Progenitor cell of endocrine pancreas (in vitro differentiated cells): ENCODE measurements at places on chromosomes 16 and 17.

DNA sequence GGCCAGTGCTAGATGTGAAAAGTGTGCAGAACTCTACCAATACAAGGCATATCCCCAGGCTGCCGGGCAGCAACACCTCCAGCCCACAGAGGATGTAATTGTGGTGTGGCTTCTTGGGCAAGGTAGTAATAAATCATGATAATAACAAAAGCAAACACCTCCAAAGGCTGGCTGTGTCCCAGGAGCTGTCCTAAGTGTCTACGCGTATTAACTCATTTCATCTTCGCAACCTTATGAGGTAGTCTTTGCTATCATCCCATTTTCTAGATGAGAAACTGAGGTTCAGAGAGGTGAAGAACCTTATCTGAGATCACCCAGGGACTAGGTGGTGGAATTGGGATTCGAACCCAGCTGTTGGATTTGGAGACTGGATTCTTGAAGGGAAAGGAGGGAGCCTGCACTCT lies 5.3 kb downstream of the PDK2 start:
- no peak overlapping the region for H3K27ac ChIP-seq
- peaks cover 6% of the 10 kb centered on the region for H3K36me3 ChIP-seq
- no peaks in the 10 kb centered on the region for H3K27me3 ChIP-seq
- H3K4me3 ChIP-seq, result no peak overlapping the region

DNA sequence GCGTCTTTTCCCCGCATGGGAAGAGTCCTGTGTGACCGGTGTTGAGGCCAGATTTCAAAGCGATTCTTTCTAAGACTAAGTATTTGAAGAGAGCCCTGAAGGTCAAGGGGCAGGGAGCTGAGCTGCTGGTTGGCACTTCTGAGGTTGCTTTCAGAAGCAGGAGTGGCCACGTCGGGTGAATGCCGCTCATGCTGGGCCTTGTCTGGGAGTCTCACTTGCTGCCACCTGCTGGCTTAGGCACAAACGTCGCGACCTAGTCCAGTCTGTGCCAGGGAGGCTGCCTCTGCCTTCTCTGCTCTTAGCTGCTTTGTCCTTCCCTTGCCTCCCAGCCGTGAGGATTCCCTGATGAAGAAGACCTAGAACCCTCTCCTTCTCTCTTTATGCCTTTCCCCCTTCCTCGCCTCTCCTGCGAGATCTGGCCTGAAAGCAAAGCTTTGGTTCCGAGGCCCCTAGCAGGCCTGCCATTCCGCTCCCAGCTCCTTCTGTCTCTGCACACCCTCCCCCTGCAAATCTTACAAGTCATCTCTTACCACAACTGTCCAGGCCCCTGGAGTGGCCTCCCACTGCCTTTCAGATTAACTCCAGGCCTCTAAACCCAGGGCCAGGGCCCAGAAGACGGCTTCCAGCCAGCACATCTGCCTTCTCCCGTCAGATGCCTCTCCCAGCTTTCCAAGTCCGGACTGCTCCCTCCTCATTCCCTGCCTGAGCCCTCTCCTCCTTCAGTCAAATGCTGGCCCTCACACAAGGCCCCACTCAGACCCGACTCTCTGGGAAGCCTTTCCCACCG lies 11.4 kb downstream of the CTNS start:
- H3K27me3 ChIP-seq, result no peaks in the 10 kb centered on the region
- peaks cover 3% of the 10 kb centered on the region for H3K4me1 ChIP-seq
- no peak overlapping the region for H3K4me3 ChIP-seq

GRCh38 chr17:27106347-27106981 lies 187.4 kb upstream of the WSB1 start:
- H3K27ac ChIP-seq, result no peak overlapping the region
- no peak overlapping the region for H3K4me3 ChIP-seq
- no peaks in the 10 kb centered on the region for H3K36me3 ChIP-seq
- DNase-seq, result no peak
- H3K4me1 ChIP-seq, result no peaks in the 10 kb centered on the region

- H3K36me3 ChIP-seq, result peaks cover 22% of the 10 kb centered on the region
- no peaks in the 10 kb centered on the region for H3K27me3 ChIP-seq
- no peaks in the 10 kb centered on the region for H3K4me1 ChIP-seq
- no peak overlapping the region for H3K27ac ChIP-seq
- no peak for DNase-seq
Observed at GRCh38 chr16:56506941-56507340, 12.9 kb downstream of the BBS2 start.

GRCh38 chr16:68287276-68288251 lies 23.2 kb downstream of the SLC7A6OS start:
- peaks cover 2% of the 10 kb centered on the region for H3K36me3 ChIP-seq
- no peak overlapping the region for H3K4me3 ChIP-seq
- DNase-seq, result no peak
- H3K27ac ChIP-seq, result no peak overlapping the region
- peaks cover 2% of the 10 kb centered on the region for H3K4me1 ChIP-seq
- H3K27me3 ChIP-seq, result no peaks in the 10 kb centered on the region

DNA sequence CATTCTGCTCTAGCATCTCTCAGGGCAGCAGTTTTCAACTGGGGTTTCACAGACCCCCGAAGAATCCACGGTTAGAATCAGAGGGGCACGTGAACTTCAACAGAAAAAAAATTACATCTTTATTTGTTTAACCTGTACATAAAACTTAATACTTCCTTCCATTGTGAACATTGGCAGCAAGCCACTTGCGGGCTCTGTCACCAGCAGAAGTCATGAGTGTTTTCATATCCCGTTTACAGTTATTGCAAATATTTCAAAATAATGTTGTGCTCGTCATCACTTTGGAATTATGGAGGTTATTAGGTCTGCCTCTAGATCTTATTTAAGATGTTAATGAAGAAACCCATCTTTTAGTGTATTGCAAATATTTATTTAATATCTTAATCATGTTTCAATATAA lies 109.8 kb downstream of the SDR42E1 start:
- no peak for DNase-seq
- H3K4me3 ChIP-seq, result no peak overlapping the region
- H3K27me3 ChIP-seq, result no peaks in the 10 kb centered on the region
- H3K4me1 ChIP-seq, result no peaks in the 10 kb centered on the region
- no peak overlapping the region for H3K27ac ChIP-seq

DNA sequence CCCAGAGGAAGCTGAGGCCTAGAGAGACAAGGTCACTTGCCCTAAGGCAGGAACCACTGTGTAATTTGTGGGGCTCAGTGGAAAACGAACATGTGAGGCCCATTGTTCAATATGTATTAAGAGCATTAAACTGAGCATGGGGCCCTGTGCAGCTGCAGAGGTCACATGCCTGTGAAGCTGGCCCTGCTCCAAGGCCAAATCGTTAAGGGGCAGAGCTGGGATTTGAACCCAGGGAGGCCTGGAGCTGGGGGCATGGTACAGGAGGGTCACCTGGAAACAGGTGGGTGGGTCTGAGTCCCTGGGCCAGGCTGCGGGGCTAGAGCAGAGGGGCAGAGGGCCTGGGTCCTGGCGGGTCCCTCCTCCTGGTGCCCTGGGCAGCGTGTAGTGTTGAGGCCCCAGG lies 19.7 kb downstream of the C16orf74 start:
- H3K27me3 ChIP-seq, result peaks cover 29% of the 10 kb centered on the region
- no peak overlapping the region for H3K27ac ChIP-seq

GRCh38 chr17:60352569-60352968 lies 39.4 kb downstream of the USP32 start:
- no peaks in the 10 kb centered on the region for H3K27me3 ChIP-seq
- no peak overlapping the region for H3K27ac ChIP-seq
- no peak overlapping the region for H3K4me3 ChIP-seq
- DNase-seq, result no peak

DNA sequence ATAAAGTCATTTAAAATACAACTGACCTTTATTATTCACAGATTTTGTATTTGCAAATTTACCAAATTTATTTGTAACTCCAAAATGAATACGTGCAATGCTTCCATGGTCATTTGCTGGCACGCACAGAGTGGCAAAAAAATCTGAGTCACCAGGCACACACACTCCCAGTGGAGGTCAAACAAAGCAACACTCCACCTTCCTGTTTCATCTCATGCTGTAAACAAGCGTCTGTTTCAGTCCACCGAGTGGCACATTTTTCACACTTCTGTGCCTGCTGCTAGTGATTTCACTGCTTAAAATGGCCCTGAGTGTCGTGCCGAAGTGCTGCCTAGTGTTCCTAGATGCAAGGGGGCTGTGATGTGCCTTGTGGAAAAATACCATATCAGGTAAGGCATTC lies 17.8 kb upstream of the ITGAE start:
- no peaks in the 10 kb centered on the region for H3K27me3 ChIP-seq
- DNase-seq, result no peak
- no peak overlapping the region for H3K27ac ChIP-seq
- no peak overlapping the region for H3K4me3 ChIP-seq
- H3K4me1 ChIP-seq, result no peaks in the 10 kb centered on the region

GRCh38 chr16:66534376-66534799 lies 15.5 kb downstream of the TK2 start:
- H3K4me3 ChIP-seq, result no peak overlapping the region
- H3K27ac ChIP-seq, result no peak overlapping the region
- no peak for DNase-seq
- H3K27me3 ChIP-seq, result peaks cover 3% of the 10 kb centered on the region
- H3K36me3 ChIP-seq, result peaks cover 21% of the 10 kb centered on the region

DNA sequence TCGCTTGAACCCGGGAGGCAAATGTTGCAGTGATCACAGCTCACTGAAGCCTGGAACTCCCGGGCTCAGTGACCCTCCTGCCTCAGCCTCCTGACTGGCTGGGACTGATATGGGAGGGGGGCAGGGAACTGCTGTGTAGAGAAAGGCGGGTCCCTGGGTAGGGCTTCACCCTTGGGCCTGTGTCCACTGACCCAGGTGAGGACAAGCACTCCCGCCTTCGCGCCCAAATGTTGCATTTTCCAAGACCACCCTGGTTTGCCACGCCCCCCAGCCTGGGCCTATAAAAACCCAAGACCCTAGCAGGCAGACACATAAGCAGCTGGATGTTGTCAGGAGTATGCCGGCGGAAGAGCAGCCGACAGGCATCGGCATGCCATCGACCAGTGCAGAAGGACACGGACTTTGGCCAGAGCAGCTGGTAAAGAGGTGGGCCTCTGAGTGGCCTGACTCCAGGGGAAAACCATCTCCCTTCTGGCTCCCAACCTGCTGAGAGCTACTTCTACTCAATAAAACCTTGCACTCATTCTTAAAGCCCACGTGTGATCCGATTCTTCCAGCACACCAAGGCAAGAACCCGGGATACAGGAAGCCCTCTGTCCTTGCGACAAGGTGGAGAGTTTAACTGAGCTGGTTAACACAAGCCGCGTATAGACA lies 19.1 kb downstream of the SMYD4 start:
- DNase-seq, result no peak
- no peaks in the 10 kb centered on the region for H3K4me1 ChIP-seq
- peaks cover 11% of the 10 kb centered on the region for H3K36me3 ChIP-seq
- no peak overlapping the region for H3K4me3 ChIP-seq

DNA sequence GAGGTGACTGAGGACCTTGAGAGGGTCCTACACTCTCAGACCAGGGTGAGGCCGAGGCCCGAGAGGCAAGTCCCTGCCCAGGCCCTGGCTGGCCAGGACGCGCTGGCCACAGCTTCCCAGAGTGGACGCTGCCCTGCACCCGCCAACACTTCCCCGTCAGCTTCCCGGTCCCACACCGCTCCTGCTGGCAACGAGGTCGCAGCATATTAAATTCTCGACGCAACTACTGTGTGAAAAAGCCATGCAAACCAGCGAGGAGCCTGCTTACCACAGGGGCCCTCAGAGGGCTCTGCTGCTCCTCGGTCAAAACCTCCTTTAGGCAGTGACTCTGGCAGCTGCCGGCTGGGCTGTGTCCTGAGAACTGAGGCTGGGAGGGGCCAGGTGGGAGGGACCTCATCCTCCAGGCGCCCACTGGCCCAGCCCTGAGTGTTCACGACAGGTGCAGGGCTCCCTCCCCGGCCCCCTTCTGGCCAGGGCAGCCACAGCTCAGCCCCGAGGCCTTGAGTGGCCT lies 2.1 kb upstream of the TEX19 start:
- peaks cover 15% of the 10 kb centered on the region for H3K27me3 ChIP-seq
- no peak overlapping the region for H3K4me3 ChIP-seq
- H3K36me3 ChIP-seq, result no peaks in the 10 kb centered on the region
- no peak overlapping the region for H3K27ac ChIP-seq
- H3K4me1 ChIP-seq, result peaks cover 4% of the 10 kb centered on the region
- DNase-seq, result no peak

GRCh38 chr17:72090108-72090507 lies 30.7 kb upstream of the SOX9 start:
- no peaks in the 10 kb centered on the region for H3K27me3 ChIP-seq
- H3K4me1 ChIP-seq, result peaks cover 28% of the 10 kb centered on the region
- no peak overlapping the region for H3K4me3 ChIP-seq
- H3K27ac ChIP-seq, result no peak overlapping the region

GRCh38 chr17:47076171-47076570 lies 97.1 kb upstream of the RPRML start:
- H3K27ac ChIP-seq, result no peak overlapping the region
- no peak for DNase-seq
- H3K4me3 ChIP-seq, result no peak overlapping the region
- peaks cover 2% of the 10 kb centered on the region for H3K36me3 ChIP-seq
- H3K27me3 ChIP-seq, result no peaks in the 10 kb centered on the region

- DNase-seq, result peak; percentile 70
- peaks cover 12% of the 10 kb centered on the region for H3K4me1 ChIP-seq
- H3K27ac ChIP-seq, result peak overlapping the region; percentile 94
- H3K4me3 ChIP-seq, result peak overlapping the region; percentile 88
- peaks cover 14% of the 10 kb centered on the region for H3K27me3 ChIP-seq
Observed at GRCh38 chr17:31008374-31009041, 37.7 kb downstream of the RNF135 start.

GRCh38 chr17:78058001-78058400 lies 70.6 kb downstream of the TMC6 start:
- H3K27me3 ChIP-seq, result no peaks in the 10 kb centered on the region
- peak overlapping the region; percentile 6 for H3K27ac ChIP-seq
- H3K36me3 ChIP-seq, result peaks cover 1% of the 10 kb centered on the region
- no peak overlapping the region for H3K4me3 ChIP-seq
- DNase-seq, result no peak

GRCh38 chr16:2284001-2284770 lies 16.3 kb upstream of the RNPS1 start:
- no peak overlapping the region for H3K4me3 ChIP-seq
- peaks cover 8% of the 10 kb centered on the region for H3K27me3 ChIP-seq
- no peaks in the 10 kb centered on the region for H3K36me3 ChIP-seq
- no peaks in the 10 kb centered on the region for H3K4me1 ChIP-seq

DNA sequence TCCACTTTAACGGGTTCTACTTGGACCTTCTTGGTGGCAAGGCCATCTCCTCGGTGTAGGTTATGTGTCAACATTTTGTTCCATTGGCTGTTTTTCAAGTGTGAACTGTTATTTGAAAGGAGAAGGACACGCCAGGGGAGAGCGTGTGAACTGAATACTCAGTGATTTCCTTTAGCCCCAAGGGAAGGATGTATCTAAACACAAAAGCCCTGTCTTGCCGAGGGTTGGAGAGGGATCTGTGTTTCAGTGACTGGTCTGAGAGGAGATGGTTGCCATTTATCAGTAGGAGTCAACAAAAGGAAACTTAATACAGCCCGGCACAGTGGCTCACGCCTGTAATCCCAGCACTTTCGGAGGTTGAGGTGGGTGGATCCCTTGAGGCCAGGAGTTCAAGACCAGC lies 50.0 kb downstream of the USP10 start:
- no peak overlapping the region for H3K27ac ChIP-seq
- H3K4me1 ChIP-seq, result peaks cover 2% of the 10 kb centered on the region
- H3K27me3 ChIP-seq, result no peaks in the 10 kb centered on the region
- H3K36me3 ChIP-seq, result no peaks in the 10 kb centered on the region
